Esophagus mucosa (tissue), 1 donor: ENCODE measurements at places on chromosomes 7 and 10. TPM values are rescaled to one million over a fixed set of nuclear protein-coding genes. Genes with fewer than 3 reads are reported as not detected.

Gene ASB15
- total RNA-seq: not detected

Gene TSC22D4
- total RNA-seq: 31.1 TPM

Gene TLL2
- total RNA-seq: 0.12 TPM

Gene ELFN1
- 0.68 TPM for total RNA-seq

Gene GPER1
- total RNA-seq: 1.6 TPM

Gene CTTNBP2
- 16.9 TPM for total RNA-seq

Gene CALML3
- 501 TPM for total RNA-seq

Gene BHLHA15
- total RNA-seq: 0.76 TPM

Gene CRYGN
- total RNA-seq: not detected

Gene CASP7
- 14.0 TPM for total RNA-seq

Gene MMRN2
- total RNA-seq: 9.0 TPM

Gene NPY4R
- 0.32 TPM for total RNA-seq

Gene FXYD4
- total RNA-seq: not detected

Gene CYP2E1
- 10.6 TPM for total RNA-seq

Gene MYL10
- total RNA-seq: not detected

Gene UCMA
- total RNA-seq: not detected

Gene DYDC2
- not detected for total RNA-seq

Gene CALHM3
- total RNA-seq: not detected

Gene ABCB8
- 25.1 TPM for total RNA-seq

Gene MYH16
- total RNA-seq: not detected

Gene C10orf53
- total RNA-seq: not detected

Gene CHST3
- 9.0 TPM for total RNA-seq

Gene GRM3
- total RNA-seq: not detected

Gene TRIM50
- total RNA-seq: not detected

Gene SLIT1
- 0.16 TPM for total RNA-seq

Gene NFE2L3
- total RNA-seq: 1.8 TPM

Gene TIMM23B
- total RNA-seq: 8.2 TPM

Gene CEP55
- 17.8 TPM for total RNA-seq

Gene PAPOLB
- not detected for total RNA-seq
